ENCODE measurements at places on chromosomes 4 and X.

DNA sequence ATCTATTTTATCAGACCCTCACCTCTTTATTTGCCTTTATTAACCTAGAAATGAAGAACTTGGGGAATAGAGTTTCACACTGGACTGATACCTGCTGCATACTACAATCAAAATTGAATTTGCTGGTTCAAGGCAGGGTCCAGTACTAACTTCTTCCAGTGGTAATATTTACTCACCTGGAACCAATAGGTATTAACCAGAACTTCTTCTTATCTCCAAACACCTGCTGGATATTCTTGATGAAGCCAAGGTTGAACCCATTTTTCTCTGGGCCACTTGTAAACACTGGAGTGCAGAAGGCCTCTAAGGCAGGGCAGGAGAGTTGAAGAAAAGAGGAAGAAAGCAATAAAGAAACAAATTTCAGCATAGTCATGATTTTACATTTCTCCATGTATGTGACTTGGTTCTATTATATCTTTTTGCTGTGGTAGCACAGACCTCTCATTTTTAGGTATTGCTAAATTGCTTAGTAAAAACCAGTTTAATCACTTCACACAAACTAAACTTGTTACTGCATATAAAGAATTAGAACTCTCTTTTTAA is 101.1 kb downstream of the ZDHHC15 start:
- no peak overlapping the region for H3K27ac ChIP-seq
- no peak overlapping the region for H3K4me3 ChIP-seq

GRCh38 chr4:154314248-154314647 is 177.4 kb downstream of the DCHS2 start:
- DNase-seq = no peak
- no peak overlapping the region for H3K4me3 ChIP-seq
- H3K27ac ChIP-seq = no peak overlapping the region

DNA sequence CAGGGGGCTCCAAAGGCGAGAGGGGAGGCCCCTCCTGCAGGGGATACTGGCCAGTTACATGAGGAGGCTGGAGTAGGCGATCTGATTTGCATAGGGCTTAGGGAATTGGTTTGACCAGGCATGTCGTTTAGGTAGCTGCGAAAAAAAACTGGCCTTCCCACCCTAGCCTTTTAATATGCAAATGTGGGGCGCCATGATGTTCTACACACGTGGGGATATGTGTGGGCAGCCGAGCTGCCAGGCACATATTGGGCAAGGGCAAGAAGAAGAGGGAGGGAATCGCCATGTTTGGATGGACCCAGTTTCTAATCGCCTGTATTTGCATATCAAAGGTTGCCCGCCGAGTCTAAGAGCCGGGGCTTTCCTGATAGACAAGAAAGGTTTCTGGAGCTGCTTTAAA is 121.3 kb downstream of the PRKX start:
- H3K27ac ChIP-seq = no peak overlapping the region
- no peak for DNase-seq
- H3K27me3 ChIP-seq = no peaks in the 10 kb centered on the region
- H3K36me3 ChIP-seq = peaks cover 9% of the 10 kb centered on the region

DNA sequence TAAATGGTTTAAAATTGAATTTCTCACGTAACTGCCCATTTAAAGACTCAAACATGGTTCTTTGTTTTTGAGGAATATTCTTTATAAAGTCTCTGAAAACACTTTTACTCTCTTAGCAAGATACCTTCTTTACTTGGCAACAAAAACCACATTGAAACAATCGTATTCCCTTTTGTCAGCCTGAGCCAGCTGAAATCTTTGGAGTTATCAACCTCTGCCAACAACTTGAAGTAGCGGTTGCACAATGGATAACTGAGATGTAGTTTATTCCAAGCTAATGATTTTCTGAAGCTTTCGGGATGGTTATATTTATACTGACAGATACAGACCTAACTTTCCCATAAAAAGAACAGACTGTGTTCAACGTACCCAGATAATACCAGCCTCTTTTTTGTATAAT is 561.3 kb downstream of the IL1RAPL1 start:
- no peaks in the 10 kb centered on the region for H3K36me3 ChIP-seq
- DNase-seq = no peak
- H3K27me3 ChIP-seq = no peaks in the 10 kb centered on the region

DNA sequence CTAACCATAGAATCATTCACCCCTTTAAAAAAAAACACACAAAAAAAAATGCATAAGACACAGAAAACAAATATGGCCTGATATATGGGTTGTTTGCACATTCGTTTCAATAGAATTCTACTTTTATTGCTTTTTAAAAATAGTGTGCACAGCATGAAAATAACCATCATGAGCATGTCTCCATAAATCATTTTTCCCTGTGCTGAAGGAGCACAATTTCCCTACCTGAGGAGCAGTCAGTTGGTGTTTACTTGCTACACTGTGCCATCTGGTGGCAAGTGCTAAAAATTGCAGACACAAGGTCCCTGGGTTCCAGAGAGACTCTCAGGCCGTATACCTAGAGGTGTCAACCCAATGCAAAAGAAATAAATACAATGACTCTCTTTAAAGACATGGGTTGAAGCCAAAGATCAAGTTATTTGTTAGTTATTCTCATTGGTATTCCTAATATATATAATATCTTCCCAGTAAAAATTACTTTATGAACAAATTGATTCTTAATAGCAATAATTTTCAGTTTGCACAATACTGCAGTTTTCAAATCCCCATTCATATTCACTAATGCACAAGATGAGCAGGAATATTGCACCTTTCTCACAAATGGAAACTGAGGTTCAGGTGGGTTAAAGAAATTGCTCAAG is 551.4 kb downstream of the IQCM start:
- no peak overlapping the region for H3K27ac ChIP-seq
- no peak for DNase-seq
- H3K4me1 ChIP-seq = no peaks in the 10 kb centered on the region
- H3K36me3 ChIP-seq = no peaks in the 10 kb centered on the region
- no peak overlapping the region for H3K4me3 ChIP-seq

DNA sequence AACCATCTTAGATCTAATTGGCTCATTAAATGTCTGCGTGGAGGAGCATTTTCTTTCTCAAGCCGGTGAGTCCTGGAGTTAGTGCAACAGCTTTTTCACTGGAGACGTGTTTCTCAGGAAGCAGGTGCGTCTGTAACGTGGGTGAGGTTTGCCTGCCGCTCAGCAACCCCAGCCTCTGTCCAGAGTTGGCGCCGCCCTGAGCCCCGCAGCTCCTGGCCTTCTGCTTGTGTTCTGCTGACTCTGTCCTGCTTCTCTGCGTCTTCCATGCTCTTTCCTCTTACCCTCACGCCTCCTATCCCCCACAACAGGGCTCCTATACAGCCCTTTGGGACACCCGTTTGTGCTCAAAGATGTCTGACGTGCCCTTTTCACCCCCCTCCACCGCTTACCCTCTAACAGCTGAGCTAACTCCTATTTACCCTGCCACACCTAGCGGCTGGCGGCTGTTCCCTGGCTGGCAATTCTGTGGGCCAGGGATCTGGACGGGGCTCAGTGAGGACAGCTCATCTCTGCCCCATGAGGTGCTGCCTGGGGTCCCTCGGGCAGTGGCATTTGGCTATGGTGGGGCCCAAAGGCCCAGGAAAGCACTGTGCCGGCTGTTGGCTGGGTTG is 18.8 kb downstream of the DOK7 start:
- DNase-seq = no peak
- H3K27ac ChIP-seq = no peak overlapping the region
- peaks cover 18% of the 10 kb centered on the region for H3K27me3 ChIP-seq
- H3K4me3 ChIP-seq = no peak overlapping the region

GRCh38 chr4:47718696-47719095 is 119.2 kb downstream of the CORIN start:
- H3K4me3 ChIP-seq = no peak overlapping the region
- no peak for DNase-seq

- no peaks in the 10 kb centered on the region for H3K4me1 ChIP-seq
- H3K36me3 ChIP-seq = no peaks in the 10 kb centered on the region
- DNase-seq = no peak
- H3K27me3 ChIP-seq = no peaks in the 10 kb centered on the region
- no peak overlapping the region for H3K27ac ChIP-seq
Measured at GRCh38 chr4:2251795-2252529, 9.9 kb downstream of the MXD4 start.

DNA sequence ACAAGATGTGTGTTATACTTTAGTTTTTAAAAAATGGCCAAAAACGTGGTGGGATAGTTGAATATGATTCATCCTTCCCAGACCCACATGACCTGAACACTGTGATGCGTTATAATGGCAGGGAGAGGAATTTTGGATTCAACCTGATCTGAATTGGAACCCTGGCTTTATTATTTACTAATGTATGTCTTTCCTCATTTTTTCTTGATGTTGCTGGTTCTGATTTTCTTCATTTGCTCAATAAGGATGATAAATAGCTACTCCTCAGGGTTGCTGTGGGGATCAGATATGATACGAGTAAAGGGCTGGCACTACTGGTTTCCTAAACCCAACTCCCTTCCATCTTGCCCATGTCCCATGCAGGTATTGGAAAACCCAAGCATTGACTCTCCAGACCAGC is 24.2 kb upstream of the ACSL1 start:
- H3K4me1 ChIP-seq = peaks cover 34% of the 10 kb centered on the region
- peaks cover 2% of the 10 kb centered on the region for H3K27me3 ChIP-seq
- no peak overlapping the region for H3K4me3 ChIP-seq
- no peak for DNase-seq

DNA sequence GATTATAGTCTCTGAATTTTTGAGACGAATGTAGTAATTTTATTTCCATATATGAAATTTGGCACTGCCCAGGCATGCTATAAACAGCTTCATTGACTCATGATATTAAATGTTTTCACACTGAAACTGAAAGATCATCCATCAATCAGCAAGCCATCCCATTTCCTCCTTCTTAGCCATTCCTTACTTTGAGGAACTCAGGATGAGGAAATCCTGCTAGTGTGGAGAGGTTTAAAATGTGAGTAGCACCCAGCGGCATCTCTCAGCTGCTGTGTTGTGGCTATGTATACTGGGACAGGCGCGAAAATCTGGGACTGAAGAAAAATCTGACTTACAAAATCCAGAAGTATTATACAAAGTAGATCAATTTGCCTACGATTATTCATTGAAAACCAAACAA is 52.1 kb downstream of the PTCHD1 start:
- H3K36me3 ChIP-seq = no peaks in the 10 kb centered on the region
- no peak for DNase-seq
- H3K4me3 ChIP-seq = no peak overlapping the region
- peaks cover 6% of the 10 kb centered on the region for H3K27me3 ChIP-seq

DNA sequence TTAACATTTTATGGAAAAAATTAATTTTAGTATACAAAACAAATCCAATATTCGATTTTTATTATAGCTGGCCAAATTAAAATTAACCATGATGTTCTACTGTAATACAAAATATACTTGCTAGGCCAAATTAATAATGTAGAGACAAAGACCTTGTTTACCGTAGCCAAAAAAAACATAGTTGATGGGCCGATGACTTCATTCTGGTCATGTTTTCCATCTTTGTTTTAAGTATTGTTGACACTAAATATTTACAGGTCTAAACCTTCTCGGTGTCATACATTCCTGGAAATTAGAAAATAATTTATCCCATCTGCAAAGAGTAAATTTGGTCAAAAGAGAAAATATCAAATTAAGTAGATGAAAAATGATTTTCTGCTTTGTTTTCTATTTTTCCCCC is 698.5 kb downstream of the GRID2 start:
- DNase-seq = no peak
- H3K27ac ChIP-seq = no peak overlapping the region
- no peaks in the 10 kb centered on the region for H3K4me1 ChIP-seq
- H3K36me3 ChIP-seq = no peaks in the 10 kb centered on the region

DNA sequence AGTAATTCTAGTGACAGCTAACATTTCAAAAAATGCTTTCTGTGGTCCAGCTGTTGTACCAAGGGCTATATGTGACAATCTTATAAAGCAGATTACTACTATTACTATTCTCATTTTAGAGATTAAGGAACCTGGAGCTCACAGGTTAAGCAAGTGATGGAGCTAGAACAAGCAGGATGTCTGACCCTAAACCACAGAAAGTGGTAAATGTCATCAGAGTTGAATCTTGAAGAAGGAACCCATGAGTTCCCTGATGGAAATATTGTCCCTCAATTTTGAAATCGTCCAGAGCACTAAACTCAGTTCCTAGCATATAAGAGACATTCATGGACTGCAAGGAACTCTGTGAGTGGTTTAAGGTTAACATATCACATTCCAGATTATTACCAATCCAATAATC is 214.0 kb downstream of the APBB2 start:
- no peak overlapping the region for H3K27ac ChIP-seq
- no peak overlapping the region for H3K4me3 ChIP-seq
- H3K36me3 ChIP-seq = no peaks in the 10 kb centered on the region
- peaks cover 12% of the 10 kb centered on the region for H3K27me3 ChIP-seq

GRCh38 chrX:52361941-52362340 is 6.9 kb upstream of the XAGE2 start:
- no peaks in the 10 kb centered on the region for H3K36me3 ChIP-seq
- DNase-seq = no peak
- H3K4me1 ChIP-seq = no peaks in the 10 kb centered on the region
- no peak overlapping the region for H3K27ac ChIP-seq

GRCh38 chrX:20019672-20020365 is 29.0 kb upstream of the BCLAF3 start:
- no peak for DNase-seq
- no peaks in the 10 kb centered on the region for H3K36me3 ChIP-seq
- H3K4me3 ChIP-seq = no peak overlapping the region
- no peak overlapping the region for H3K27ac ChIP-seq
- no peaks in the 10 kb centered on the region for H3K4me1 ChIP-seq

GRCh38 chr4:137700072-137700471 is 167.8 kb upstream of the PCDH18 start:
- no peak for DNase-seq
- no peaks in the 10 kb centered on the region for H3K4me1 ChIP-seq
- H3K27ac ChIP-seq = no peak overlapping the region

DNA sequence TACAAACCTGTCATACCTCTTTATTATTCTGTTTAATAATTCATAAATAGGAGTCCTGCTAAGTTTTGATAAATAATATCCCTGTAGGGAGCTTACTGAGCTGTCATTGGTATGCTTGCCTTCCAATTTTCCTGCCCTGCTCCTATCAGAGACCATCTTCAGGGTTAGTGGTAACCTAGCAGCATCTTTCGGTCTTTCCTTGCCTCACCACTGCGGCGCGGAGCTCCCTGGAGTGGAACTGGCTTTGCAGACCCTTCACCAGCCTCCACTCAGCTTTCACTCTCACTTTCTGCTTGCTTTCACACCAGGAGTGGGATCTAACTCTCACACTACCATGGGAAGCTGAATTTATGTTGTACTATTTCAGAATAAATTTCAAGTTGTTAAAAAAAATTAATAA is 481.7 kb upstream of the ATOH1 start:
- H3K36me3 ChIP-seq = no peaks in the 10 kb centered on the region
- H3K4me1 ChIP-seq = no peaks in the 10 kb centered on the region
- H3K4me3 ChIP-seq = no peak overlapping the region
- no peak overlapping the region for H3K27ac ChIP-seq
- DNase-seq = no peak
- H3K27me3 ChIP-seq = no peaks in the 10 kb centered on the region

DNA sequence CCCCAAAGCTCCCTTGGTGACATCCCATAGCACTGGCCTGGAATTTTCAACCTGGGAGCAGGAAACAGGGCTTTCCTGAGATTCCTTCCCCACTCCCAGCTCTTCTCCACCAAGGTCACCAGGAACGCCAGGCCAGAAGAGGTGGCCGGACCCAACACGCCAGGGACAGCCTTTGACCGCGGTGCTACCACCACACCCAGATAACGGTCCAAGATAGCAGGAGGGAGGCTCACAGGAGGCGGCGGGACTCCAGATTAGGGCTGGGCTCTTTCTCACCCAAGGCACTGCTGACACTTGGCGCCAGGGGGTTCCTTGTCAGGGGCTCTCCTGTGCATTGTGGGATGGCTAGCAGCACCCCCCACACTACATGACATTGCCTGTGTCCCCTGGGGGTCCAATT is 22.9 kb downstream of the ZFYVE28 start:
- peaks cover 18% of the 10 kb centered on the region for H3K27me3 ChIP-seq
- no peak overlapping the region for H3K4me3 ChIP-seq
- no peaks in the 10 kb centered on the region for H3K36me3 ChIP-seq
